Retina (tissue), 1 donor: ENCODE measurements at places on chromosomes 5 and 9.

DNA sequence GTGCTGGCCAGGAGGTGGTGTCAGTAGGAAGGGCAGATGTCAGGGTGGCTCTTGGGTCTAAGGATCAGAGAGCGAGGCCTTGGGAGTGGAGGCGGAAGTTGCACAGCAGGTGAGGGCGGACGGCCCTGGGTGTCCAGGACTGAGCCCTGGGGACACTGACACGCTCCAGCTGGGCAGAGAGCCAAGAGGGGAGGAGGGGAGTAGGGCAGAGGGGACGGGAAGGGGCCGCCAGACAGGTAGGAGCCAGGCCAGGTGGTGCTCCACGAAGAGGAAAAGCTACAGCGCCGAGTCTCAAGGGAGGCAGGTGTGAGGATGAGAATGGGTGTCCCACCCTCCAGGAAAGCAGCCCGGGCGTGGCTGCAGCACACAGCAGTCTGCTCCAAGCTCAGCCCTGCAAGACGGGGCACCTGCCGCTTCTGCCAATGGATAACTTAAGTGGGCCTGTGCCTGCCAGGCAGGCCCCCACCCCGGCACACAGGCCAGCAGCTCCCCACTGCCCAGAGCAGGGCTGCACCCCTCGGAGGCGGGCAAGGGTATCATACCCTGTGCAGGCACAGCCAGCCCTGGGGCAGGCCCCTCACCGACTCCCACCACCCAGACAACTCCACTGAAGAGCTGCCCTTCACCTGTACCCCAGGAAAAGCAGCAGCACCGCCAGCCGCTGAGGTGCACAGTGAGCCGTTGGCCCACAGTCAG lies 4.9 kb downstream of the TPRN start:
- DNase-seq, result no peak

DNA sequence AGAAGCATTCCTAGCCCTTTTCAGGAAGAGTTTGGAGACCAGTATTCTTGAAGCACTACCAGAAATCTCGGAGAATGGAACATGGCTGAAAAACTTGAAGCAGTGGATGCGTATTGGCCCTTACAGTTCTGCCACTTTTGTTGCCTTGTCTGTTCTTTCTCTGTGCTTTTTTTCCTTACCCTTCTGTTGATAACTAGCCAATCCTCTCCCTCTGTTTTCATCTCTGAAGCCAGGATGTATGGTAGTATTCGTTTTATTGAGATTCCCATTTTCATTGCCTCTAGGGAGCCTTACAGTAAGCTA lies 564 bp upstream of the CCNH start:
- DNase-seq, result no peak

- no peak for DNase-seq
Observed at GRCh38 chr5:76742583-76742982, 26.7 kb downstream of the F2R start.

DNA sequence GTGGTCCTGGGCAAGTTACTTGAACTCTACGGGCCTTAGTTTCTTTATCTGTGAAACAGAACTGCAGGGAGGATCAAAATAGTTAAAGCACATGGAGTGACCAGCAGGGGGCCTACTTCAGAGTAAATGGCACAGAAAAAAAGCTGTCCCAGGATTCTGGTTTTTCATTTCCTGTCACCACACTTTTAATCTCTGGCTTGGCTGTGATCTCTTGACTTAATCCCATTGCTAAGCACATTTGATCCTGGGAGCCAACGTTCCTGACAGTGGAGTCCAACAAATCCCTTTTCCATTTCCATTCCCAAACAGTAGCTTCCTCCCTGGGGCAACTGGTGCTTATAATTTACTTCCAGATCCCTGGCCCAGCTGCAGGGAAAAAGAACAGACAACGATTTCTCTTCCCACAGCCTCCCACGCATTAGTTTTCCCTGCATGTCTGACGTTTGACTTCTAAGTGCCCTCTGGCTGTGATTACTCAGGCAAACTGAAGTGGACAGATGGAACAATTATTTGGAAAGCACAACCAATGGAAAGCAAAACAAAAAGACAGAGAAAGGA lies 136.5 kb upstream of the STK32A start:
- peak; percentile 63 for DNase-seq

GRCh38 chr9:108672475-108673190 lies 183.2 kb downstream of the ACTL7B start:
- DNase-seq, result no peak

GRCh38 chr5:105882956-105883481 lies 1787.7 kb downstream of the EFNA5 start:
- no peak for DNase-seq

DNA sequence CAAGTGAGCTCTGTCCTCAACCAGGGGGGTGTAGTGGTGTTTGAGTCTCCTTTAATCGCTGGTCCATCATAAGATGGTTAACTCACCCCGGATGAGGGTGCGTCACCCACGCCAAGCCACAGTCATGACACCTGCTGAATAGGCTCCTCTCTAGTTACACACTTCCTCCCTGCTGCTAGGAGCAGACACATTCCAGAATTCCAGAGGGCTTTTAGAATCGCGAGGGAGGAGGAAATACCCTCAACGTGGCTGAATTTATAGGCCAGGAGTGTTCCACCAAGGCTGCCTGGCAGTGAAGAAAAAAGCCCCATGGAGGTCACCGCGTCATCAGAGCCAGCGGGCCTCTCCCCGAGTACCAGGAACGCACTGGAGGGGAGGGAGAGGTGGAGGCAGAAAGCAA lies 5.1 kb downstream of the GLRX start:
- no peak for DNase-seq

GRCh38 chr5:40499518-40500273 lies 180.0 kb upstream of the PTGER4 start:
- no peak for DNase-seq

DNA sequence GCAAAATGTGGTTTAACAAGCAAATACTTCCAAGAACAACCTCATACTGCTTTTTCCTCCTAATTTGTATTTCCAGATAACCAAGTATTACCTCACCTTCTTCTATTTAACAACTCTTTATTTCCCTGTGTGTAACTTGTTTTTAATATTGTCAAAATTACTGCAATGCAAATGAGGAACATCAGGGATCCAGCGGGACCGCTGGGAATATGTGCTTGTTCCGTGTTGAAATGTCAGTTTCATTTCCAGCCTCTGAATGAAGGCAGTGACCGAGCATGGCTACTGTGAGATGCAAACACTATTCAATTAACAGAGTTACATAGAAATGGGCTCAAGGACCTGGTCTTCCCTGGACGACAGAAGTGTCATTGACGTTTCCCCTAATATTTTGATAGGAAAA lies 110.8 kb upstream of the CTSL start:
- DNase-seq, result no peak
